ENCODE measurements at places on chromosomes 5 and 9.

DNA sequence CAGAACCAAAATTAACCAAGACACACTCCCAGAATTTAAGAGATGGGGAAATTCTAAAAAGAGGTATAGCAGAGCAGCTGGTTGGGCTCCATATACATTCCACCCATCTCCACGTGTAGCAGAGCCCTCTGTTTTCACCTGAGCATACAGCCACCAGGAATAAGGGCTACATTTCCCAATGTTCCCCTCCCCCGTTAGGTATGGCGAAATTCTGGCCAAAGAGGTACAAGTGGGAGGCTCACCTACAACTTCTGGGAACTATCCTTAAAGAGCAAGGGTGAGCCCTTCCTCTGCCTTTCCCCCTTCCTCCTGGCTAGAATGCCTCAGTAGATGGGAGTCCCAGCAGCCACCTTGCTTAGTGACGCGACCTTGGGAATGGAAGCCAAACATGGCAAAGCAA lies 5.3 kb upstream of the SAP30L start:
- no peak for DNase-seq
- H3K4me3 ChIP-seq, result no peak overlapping the region
- no peak overlapping the region for H3K27ac ChIP-seq
- peaks cover 33% of the 10 kb centered on the region for H3K36me3 ChIP-seq
- H3K27me3 ChIP-seq, result no peaks in the 10 kb centered on the region

- no peaks in the 10 kb centered on the region for H3K36me3 ChIP-seq
- H3K4me3 ChIP-seq, result no peak overlapping the region
- no peak overlapping the region for H3K27ac ChIP-seq
- DNase-seq, result no peak
- no peaks in the 10 kb centered on the region for H3K27me3 ChIP-seq
Measured at GRCh38 chr9:75998096-75998780, 107.8 kb downstream of the PCSK5 start.

- H3K36me3 ChIP-seq, result peaks cover 67% of the 10 kb centered on the region
- no peaks in the 10 kb centered on the region for H3K27me3 ChIP-seq
- H3K4me3 ChIP-seq, result peak overlapping the region; percentile 29
- peaks cover 18% of the 10 kb centered on the region for H3K4me1 ChIP-seq
Measured at GRCh38 chr5:96896806-96897205, 20.5 kb downstream of the ERAP2 start.

- no peaks in the 10 kb centered on the region for H3K36me3 ChIP-seq
- no peak overlapping the region for H3K27ac ChIP-seq
- no peak overlapping the region for H3K4me3 ChIP-seq
- no peaks in the 10 kb centered on the region for H3K27me3 ChIP-seq
- no peak for DNase-seq
Measured at GRCh38 chr9:71824257-71824656, 55.9 kb upstream of the CEMIP2 start.

- H3K36me3 ChIP-seq, result no peaks in the 10 kb centered on the region
- H3K27me3 ChIP-seq, result no peaks in the 10 kb centered on the region
- H3K4me3 ChIP-seq, result no peak overlapping the region
- no peak for DNase-seq
- peaks cover 7% of the 10 kb centered on the region for H3K4me1 ChIP-seq
Measured at GRCh38 chr9:123225995-123226394, 42.4 kb downstream of the STRBP start.

DNA sequence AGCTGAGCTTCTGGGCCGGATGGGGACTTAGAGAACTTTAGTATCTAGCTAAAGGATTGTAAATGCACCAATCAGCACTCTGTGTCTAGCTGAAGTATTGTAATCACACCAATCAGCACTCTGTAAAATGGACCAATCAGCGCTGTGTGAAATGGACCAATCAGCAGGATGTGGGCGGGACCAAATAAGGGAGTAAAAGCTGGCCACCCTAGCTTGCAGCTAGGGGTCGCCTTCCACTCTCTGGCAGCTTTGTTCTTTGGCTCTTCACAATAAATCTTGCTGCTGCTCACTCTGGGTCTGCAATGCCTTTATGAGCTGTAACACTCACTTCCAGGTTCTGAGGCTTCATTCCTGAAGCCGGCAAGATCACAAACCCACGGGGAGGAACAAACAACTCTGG lies 354.0 kb downstream of the PRR16 start:
- no peak for DNase-seq
- H3K27ac ChIP-seq, result no peak overlapping the region
- no peaks in the 10 kb centered on the region for H3K4me1 ChIP-seq
- no peaks in the 10 kb centered on the region for H3K36me3 ChIP-seq

DNA sequence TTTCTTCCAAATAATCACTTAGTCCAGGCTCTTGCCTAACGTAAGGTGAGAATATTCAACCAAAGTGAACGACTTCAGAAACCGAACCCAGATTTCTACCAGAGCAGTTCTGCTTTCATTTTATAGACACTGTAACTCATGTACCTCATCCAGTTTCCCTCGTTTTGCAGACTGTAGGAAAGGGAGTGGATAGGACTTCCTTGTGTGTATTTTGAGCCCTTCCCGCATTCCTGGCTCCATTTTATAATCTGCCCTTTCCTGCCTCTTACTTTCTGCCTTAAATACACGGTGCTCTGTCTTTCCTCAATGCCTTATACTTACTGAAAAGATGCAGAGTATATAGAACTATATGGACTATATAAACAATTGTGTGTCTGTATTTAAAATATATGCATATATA lies 20.8 kb downstream of the MINAR2 start:
- H3K27ac ChIP-seq, result no peak overlapping the region
- no peaks in the 10 kb centered on the region for H3K27me3 ChIP-seq
- H3K36me3 ChIP-seq, result no peaks in the 10 kb centered on the region
- H3K4me3 ChIP-seq, result no peak overlapping the region
- no peaks in the 10 kb centered on the region for H3K4me1 ChIP-seq
- no peak for DNase-seq

- no peak overlapping the region for H3K4me3 ChIP-seq
- peaks cover 13% of the 10 kb centered on the region for H3K36me3 ChIP-seq
- DNase-seq, result no peak
Measured at GRCh38 chr9:122325124-122325523, 45.7 kb upstream of the PTGS1 start.

GRCh38 chr9:112437406-112437805 lies 49.2 kb upstream of the KIAA1958 start:
- H3K36me3 ChIP-seq, result no peaks in the 10 kb centered on the region
- H3K4me3 ChIP-seq, result no peak overlapping the region
- DNase-seq, result no peak
- no peaks in the 10 kb centered on the region for H3K27me3 ChIP-seq

GRCh38 chr5:67077296-67077695 lies 119.3 kb downstream of the CD180 start:
- H3K36me3 ChIP-seq, result no peaks in the 10 kb centered on the region
- DNase-seq, result no peak
- H3K27me3 ChIP-seq, result no peaks in the 10 kb centered on the region
- H3K4me3 ChIP-seq, result no peak overlapping the region
- H3K27ac ChIP-seq, result no peak overlapping the region

DNA sequence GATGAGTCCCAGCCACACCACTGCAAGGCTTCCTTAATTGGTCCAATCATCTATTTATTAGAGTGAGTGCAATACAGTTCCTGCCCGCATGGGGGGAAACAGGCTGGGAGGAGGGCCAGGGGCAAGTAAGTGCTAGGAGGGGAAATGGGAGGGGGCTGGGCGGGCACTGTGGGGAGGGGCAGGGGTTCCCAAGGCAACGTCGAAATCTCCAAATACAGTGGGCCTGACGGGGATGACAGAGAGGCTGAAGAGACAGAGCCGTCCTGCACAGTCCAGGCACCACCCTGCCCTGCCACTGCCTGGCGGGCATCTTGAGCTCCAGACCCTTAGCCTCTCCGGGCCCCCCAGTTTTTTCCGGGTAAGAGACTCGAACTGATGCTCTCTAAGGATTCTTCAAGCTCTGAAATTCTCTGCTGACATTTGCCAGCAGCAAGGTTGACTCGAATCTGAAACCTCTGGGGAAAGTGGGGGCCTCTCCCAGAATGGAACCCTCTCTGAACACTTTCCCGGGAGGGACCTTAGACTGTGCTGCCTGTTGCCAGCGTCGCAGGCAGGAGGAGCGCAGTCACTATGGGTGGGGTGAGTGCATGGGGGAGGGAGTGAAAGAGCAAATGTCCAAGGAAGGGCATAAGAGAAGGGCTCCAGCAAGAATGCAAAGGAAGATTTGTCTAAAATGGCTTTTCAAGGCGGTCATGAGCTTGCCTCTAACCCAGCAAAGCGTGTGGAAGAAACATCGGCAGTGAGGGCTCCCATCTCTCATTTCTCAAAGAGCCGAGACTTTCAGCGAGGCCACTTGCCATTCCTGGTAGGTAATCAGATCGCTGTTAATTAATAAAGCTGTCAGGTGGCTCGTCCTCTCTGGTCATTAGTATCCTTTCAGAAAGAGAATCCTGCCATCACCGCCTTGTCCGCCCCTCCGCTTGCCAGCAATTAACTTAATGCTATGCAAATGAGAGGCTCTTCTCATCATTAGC lies 99.0 kb downstream of the GTF3C4 start:
- peak; percentile 23 for DNase-seq
- no peaks in the 10 kb centered on the region for H3K36me3 ChIP-seq
- H3K4me3 ChIP-seq, result peak overlapping the region; percentile 99
- no peaks in the 10 kb centered on the region for H3K27me3 ChIP-seq
- H3K27ac ChIP-seq, result peak overlapping the region; percentile 77
- peaks cover 5% of the 10 kb centered on the region for H3K4me1 ChIP-seq

DNA sequence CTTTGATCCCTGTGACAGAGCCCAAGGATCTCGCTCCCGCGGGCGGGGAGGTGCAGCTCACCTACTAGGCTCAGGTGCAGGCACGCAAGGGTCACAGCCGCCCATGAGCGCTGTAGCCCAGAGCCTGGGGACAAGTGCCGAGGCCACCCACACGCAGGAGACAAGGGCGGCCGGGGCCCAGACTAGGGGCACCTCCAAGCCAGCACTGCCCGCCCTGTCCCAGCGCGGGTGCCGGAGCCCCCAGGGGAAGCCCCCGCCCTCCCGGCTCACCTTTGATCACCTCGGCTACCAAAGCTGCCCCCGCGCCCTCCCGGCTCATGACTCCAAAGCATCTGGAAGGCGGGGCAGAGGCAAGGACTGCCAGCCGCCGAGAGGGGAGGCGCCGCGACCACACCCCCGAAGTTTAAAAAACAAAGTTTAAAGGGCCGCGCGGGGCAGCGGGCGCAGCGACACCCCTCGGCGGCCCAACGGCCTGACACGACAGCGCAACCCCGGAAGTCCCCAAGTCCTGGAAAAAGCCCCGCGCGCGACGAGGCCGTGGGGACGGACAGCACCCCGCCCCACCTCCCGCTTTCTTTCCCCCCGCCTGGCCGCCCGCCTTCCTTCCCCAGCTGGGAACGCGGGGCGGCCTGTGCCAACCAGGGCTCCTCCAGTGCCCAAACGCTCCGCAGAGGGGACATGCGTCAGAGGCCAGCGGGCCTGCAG lies 53.0 kb downstream of the CDC14B start:
- DNase-seq, result peak; percentile 70
- no peaks in the 10 kb centered on the region for H3K36me3 ChIP-seq
- peaks cover 11% of the 10 kb centered on the region for H3K4me1 ChIP-seq
- H3K27me3 ChIP-seq, result no peaks in the 10 kb centered on the region

GRCh38 chr9:131593091-131593820 lies 47.9 kb downstream of the PRRT1B start:
- H3K36me3 ChIP-seq, result peaks cover 64% of the 10 kb centered on the region
- no peak overlapping the region for H3K27ac ChIP-seq
- no peak for DNase-seq
- no peak overlapping the region for H3K4me3 ChIP-seq
- peaks cover 14% of the 10 kb centered on the region for H3K4me1 ChIP-seq

DNA sequence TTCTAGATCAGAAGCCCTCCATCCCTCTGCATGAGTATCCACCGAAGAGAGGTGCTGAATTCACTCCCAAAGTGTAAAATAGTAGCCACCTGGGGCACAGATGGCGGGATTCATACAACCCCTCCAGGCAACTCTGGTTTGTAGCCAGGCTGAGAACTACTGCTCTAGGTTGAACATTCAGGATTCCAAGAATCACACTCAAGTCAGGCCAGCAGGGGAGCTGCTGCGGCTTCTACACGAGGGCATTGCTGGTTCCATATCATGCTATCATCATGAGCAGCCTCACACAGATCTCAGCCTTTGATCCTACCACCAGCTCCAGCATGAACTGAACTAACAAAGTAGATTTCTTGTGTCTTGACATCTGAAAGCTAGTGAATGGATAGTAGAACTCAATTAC lies 367.9 kb downstream of the DIRAS2 start:
- no peak overlapping the region for H3K27ac ChIP-seq
- DNase-seq, result no peak
- H3K36me3 ChIP-seq, result no peaks in the 10 kb centered on the region
- no peak overlapping the region for H3K4me3 ChIP-seq

DNA sequence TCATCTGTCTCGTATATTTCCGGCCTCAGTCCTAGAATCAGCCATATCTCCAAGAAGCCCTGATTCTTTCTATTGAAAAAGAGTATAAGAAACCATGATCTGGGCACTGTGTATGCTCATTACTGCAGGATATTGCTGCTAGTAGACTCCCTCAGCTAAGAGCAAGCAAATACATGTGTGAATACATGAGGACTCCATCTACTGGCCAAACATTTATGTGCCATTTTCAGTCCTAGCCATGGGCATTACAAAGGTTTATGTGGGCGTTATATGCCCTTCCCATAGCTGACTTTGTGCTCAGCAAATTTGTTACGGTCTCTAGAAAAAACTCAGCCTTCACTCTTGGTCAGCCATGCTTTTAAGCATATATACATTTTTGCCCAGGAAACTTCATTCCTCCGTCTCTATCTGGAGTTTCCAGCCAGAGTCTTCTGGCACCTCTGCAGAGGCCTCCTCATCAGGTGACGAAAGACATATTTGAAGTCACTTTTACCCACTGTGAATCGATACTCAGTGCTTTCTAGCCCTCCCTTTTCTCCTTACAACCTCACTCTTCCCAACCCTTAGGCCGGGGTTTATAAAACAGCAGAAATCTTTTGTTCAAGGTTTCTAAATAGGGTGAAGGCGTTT lies 1495.6 kb upstream of the CDH6 start:
- no peaks in the 10 kb centered on the region for H3K27me3 ChIP-seq
- no peak overlapping the region for H3K27ac ChIP-seq
- H3K4me3 ChIP-seq, result no peak overlapping the region
- H3K36me3 ChIP-seq, result no peaks in the 10 kb centered on the region
- no peak for DNase-seq

GRCh38 chr5:164346785-164347630 lies 841.6 kb downstream of the MAT2B start:
- no peaks in the 10 kb centered on the region for H3K36me3 ChIP-seq
- H3K4me1 ChIP-seq, result no peaks in the 10 kb centered on the region
- H3K4me3 ChIP-seq, result no peak overlapping the region
- no peak overlapping the region for H3K27ac ChIP-seq
- no peak for DNase-seq
- H3K27me3 ChIP-seq, result no peaks in the 10 kb centered on the region

GRCh38 chr5:45110399-45110798 lies 301.7 kb downstream of the MRPS30 start:
- no peak overlapping the region for H3K4me3 ChIP-seq
- H3K36me3 ChIP-seq, result no peaks in the 10 kb centered on the region
- H3K27me3 ChIP-seq, result no peaks in the 10 kb centered on the region
- H3K27ac ChIP-seq, result no peak overlapping the region
- DNase-seq, result no peak

Data from effector memory CD4-positive, alpha-beta T cell (primary cell).